ENCODE measurements at places on chromosomes 2 and 18.

DNA sequence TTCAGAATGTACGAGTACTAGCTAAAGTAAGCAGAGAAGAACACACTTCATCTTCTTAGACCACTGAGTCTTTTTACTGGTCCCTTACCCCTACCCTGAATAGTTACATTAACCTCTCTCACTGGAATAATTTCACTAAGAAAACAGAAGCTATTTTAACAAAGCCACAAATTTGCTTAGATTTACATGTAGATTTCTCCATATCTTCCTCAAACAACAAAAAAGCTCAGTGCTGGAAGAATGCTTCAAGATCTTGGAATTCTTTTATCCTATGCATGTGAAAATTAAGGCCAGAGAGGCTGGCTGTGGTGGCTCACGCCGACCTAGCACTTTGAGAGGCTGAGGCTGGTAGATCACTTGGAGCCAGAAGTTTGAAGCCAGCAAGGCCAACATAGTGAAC, 35.2 kb downstream of the MOGAT1 start:
- no peak for DNase-seq

GRCh38 chr2:237693291-237693994, 66.1 kb downstream of the LRRFIP1 start:
- no peak for DNase-seq

DNA sequence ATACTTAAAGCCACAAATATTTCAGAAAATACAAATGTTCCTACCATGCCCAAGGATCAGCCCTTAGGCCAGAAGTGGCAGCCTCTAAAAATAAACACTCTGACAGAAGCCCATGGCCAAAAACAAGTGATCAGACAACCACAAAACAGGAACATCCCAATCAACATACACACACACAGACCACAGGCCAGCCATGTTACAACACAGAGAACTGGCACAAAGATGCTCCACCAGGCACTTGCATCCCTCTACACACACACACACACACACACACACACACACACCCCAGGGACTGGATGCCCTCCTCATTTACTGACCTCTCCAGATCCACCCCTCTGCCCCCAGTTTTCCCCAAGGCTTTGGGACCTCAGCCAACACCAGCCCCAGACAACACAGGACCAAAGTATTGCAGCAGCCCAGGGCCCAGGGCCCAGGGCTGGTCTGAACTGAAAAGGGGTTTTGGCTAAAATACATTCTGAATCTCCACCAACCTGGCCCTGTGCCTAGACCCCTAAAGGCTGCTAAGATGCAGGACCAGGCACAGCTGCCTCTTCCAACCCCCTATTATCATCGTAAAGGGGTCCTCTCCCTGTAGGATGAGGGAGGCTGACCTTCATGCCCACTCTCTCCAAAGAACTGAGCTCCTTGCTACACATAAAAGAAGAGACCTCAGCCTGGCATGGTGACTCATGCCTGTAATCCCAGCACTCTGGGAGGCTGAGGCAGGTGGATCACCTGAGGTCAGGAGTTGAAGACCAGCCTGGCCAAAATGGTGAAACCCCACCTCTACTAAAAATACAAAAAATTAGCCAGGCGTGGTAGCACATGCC, 151.4 kb downstream of the TNS1 start:
- DNase-seq: no peak

DNA sequence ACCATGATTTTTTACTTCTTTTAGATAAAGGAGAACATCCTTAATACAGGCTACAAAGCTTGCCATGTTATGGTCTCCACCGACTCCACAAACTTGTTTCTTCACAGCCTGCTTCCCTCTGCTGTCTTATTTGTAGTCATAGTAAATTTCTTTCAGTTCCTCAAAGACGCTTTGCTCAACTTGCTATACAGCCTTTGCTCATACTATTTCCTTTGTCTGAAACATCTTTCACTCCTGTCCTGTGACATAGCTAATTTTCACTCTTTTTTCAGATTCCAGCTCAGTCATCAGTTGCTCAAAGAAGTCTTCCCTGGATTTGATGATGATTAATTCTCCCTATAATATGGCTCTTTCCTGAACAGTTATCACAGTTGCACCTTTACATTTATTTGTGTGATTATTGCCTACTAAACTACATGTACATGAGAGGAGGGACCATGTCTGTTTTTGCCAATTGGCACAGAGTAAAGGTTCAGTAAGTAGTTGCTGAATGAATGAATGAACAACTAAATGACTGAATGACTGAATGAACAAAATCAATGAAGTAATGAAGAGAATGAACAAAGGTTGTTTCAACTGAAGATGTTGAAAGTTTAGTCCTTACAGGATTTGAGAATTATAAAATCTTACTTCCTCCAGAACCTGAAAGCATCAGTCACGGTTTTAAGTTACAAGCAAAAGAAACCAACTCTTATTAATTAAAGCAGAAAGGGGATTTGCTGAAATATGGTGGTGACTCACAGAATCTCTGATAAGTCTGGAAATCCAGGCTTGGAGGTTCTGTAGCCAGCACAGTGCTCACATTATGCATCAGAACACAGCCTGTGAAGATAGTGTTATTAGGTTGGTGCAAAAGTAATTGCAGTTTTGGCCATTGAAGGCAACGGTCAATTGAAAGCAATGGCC, 186.4 kb upstream of the FAM98A start:
- DNase-seq: no peak

DNA sequence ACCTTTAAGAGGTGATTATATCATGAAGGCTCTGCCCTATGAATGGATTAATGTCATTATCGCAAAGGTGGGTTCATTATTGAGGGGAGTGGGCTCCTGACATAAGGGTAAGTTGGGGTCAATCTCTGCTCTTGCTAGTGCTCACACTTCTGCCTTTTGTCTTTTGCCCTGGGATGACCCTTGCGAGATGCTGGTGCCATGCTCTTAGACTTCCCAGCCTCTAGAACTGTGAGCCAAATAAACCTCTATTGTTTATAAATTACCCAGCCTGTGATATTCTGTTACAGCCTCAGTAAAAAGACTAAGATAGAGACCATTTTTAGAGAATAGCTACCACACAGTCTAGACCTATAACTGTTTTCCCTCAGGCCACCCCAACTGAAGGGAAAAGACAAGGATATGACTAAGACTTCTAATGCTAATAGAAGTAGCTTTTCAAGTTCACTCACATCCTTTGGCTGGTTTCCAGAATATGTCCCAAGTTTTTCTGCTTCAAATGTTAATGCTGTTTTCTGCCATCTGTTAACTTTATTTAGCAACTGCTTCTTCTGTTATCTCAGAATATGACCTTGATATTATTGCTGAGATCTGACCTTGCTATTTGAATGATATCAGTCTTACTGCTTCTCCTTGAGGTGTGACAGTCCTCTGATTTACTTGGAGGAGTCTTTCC, 65.1 kb upstream of the STAM2 start:
- DNase-seq: no peak

- peak; percentile 44 for DNase-seq
These were observed 5.7 kb upstream of the WIPF1 start for GRCh38 chr2:174603280-174603679.

GRCh38 chr2:233007270-233007669, 5.8 kb downstream of the NGEF start:
- no peak for DNase-seq

DNA sequence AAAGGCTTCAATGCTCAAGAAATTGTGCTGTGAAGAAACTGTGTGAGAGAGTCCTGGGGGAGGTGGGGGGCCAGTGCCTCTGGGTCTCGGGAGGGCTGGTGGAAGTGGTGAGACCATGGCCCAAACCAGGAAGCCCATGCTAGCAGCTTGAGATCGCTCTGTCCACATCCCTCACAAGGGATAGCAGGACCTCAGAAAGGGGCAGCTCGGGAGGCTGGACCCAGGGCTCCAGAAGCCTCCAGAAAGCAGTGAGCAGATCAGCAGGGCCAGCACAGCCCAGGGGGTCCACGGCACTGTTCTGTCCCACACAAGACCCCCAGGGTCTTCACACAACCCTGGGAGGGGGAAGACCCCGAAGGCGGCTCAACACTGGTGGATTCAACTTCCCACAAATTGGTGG, 24.1 kb downstream of the ST8SIA5 start:
- no peak for DNase-seq

- no peak for DNase-seq
These were observed 695.6 kb upstream of the GCFC2 start for GRCh38 chr2:76406134-76406855.

DNA sequence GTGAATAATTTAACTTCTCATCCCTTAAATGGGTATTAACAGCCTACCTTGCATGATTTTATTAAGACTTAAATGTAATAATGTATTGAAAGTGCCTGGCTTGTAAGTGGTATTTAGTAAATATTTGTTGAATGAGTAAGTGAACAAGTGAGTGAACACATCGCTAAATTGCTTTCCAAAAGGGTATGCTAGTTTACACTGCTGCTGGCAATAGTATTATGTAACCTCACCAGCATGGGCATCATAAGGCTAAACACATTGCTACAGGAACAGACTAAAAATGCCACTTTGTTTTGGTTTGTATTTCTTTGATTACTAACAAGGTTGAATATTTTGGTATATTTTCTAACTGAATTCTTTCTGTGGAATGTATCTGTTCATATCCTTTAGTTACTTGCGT, 9.8 kb downstream of the WDR43 start:
- DNase-seq: no peak

DNA sequence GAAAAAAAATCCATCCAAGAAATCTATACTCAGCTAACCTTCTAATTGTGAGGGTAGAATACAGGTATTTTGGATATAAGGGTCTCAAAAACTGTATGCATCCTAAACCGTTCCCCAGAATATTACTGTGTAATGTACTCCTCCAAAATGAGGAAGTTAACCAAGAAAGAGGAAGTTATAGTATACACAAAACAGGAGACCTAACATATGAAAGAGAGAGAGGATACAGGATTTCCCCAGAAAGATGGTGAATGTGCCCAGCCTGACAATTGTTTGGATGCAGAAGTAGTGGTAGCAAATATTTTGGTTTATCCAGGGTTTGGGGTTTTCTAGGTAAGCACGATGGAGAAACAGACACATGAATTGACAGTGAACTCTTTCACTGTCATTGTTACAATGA, 50.6 kb downstream of the GALNT3 start:
- no peak for DNase-seq

- no peak for DNase-seq
These were observed 200.5 kb downstream of the GRB14 start for GRCh38 chr2:164420787-164421186.

- no peak for DNase-seq
These were observed 134.6 kb upstream of the SCN7A start for GRCh38 chr2:166628478-166629136.

DNA sequence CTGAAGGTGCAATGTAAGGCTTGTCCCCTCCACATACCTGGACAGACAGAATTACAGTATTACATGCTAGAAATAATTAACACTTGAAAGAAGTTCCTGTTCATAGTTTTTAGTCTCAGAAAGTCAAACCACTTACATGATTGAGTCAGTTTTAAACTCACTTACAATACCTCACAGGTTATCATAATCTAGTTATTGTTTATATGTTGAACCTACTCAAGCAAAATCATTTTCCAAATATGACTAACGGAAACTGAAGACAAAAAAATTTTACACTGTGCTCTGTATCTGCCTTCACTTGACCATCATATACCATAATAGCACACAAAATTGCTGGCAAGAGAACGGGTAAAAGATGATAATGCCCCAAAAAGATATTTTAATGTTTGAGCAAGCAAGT, 78.5 kb downstream of the ATL2 start:
- no peak for DNase-seq

DNA sequence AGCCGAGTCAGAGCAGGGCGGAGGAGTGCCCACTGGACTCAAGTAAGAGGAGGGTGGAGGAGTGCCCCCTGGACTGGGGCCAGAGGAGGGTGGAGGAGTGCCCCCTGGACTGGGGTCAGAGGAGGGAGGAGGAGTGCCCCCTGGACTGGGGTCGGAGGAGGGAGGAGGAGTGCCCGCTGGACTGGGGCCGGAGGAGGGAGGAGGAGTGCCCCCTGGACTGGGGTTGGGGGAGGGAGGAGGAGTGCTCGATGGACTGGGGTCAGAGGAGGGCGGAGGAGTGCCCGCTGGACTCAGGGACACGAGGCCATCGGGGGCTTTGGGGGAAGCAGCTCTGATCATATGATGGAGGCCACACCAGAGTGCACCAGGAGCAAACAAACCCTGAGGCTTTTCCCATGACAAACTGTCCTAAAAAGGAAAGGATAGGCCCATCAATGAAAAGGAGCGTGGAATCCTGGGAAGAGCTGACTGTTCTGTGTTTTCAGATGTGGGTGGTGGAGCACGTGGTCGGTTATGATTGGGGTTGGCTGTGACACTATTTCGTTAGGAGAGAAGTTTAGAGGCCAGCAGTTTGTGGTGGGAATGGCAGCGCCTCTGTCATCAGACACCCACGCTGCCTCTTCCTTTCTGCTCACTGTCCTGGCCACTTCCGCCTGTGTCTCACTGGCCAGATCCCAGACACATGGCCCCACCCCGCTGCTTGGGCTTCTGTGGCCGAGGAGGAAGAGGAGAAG, 24.5 kb upstream of the HPCAL1 start:
- peak; percentile 11 for DNase-seq

- DNase-seq: no peak
These were observed 23.9 kb upstream of the CCDC68 start for GRCh38 chr18:54983041-54983686.

- DNase-seq: no peak
These were observed 238.3 kb downstream of the PRKCE start for GRCh38 chr2:45889620-45890370.

DNA sequence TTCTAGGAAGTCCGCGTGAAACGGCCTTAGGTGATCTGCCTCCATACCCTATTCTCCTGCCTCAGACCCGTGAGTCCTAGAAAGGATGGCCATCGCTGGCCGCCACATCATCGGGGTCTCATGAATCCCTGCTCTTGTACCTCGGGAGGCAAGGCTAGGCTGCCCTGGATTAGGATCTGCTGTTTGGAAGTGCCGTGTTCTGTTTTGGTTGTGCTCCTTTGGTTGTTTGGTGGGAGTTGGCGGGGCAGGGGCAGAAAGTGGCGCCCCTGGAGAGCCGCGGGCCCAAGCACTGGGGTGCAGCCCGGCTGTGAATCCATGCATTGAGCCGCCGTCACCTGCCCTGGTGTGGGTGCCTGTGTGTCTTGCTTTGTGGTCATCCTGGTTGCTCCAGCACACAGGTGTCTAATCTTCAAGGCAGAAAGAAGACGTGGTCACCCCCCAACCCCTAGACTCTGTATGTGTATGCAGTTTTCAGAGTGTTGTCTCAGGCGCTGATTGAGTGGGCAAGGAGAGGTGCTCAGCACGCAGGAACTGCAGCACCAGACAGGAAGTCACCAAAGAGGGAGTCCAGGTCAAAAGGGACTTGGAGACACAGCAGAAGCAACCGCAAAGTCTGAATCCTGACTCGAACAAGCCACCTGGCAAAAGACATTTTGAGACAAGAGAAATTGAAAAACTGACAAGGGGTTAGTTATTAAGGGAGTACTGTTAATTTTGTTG, 80.0 kb upstream of the LDLRAD4 start:
- DNase-seq: no peak

GRCh38 chr2:137724912-137725311, 239.4 kb upstream of the HNMT start:
- no peak for DNase-seq

All from stimulated activated naive CD4-positive, alpha-beta T cell treated with Interleukin-2 at 50 U/mL for 16 hours (primary cell).